ENCODE measurements at places on chromosomes 7 and 10.

DNA sequence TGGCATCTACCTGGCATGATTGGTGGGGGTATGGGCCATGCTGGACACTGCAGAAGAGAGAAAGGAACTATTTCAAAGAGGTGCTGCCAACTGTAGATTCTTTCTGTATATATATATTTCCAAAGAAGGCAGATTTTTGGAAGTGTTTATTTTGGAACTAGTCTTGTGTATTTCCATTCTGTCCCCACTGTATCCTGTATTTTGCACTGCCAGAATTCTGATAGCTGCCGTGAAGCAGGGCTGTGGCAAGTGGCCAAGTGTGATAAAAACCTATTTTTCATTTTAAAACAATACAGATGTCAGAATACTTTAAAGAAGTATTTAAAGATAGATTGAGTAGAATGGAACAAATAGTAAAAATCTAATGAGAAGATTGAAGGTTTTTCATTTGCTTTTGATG lies 17.1 kb downstream of the MCU start:
- DNase-seq: no peak

- no peak for DNase-seq
These were observed 27.5 kb downstream of the DLG5 start for GRCh38 chr10:77899080-77899477.

DNA sequence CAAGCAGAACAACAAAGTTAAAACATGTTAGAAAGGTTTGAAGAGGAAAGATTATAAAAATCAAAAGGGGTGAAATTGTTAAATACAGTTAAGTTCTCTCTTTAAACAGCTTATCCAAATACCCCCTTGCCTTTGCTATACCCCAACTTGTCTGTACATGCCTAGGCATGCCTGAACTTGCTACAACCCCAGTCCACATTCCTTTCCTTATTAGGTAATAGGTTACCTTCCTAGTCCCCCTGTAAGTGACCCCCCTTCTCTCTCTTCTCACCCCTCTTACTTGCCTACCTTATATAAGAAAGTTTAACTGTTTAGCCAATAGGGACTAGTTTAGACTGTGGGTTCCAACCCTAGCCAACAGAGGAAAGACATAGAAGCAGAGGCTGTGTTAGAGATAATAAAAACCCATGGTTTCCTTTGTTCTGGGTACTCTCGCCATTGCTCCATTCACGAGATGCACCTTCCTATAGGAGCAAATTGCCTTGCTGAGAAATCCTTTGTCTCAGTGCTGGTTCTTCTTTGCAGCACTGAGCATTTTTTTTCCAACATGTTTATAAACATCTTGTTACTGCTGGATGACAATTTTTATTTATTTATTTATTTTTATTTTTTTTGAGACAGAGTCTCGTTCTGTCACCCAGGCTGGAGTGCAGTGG lies 282.2 kb upstream of the GALNT17 start:
- DNase-seq: no peak

- no peak for DNase-seq
These were observed 21.8 kb upstream of the MYL7 start for GRCh38 chr7:44162785-44163395.

- no peak for DNase-seq
These were observed 972 bp upstream of the CXCL12 start for GRCh38 chr10:44385696-44386441.

GRCh38 chr10:29603223-29603896 lies 31.4 kb downstream of the SVIL start:
- no peak for DNase-seq

Data from activated effector memory CD4-positive, alpha-beta T cell treated with Interleukin-2 at 50 U/mL for 16 hours (primary cell).